ENCODE measurements at places on chromosomes 5 and 9. TPM values are rescaled to one million over a fixed set of nuclear protein-coding genes. Genes with fewer than 3 reads are reported as not detected.

The CERCAM gene
- 1.7 TPM for total RNA-seq

The PCDHB14 gene
- total RNA-seq = 0.11 TPM

The HEXB gene
- total RNA-seq = 34.5 TPM

DNA sequence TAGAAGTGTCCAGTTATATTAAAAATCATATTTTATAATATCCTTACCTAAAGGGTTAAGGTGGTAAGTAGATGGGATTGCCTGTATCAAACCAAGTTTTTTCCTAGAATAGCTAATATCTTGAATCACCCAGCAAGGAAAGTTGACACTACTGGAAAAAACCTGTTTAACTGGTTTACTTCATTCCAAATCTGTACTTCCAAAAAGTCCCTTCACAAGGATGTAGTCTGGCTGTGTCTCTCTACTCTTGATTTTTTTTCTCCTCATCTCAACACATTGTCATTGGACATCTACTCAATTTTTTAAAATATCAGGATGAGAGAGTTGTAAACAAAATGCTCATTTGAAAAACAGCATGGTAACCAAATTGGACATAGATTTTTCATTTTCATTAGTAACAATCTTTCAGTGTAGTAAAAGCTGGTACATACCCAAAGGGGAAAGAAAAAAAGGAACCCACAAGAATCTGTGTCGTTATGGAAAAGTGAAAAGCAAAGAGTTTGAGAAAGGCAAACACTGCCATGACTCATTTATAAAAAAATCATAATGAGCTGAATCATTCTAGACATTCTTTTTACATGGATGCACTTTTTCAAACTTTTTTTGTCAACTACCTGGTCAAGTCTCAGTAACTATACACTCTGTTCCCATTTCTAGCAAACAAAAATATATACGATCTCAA lies 173.5 kb downstream of the GLIS3 start:
- no peak for DNase-seq

The ADAMTSL2 gene
- not detected for total RNA-seq

GRCh38 chr9:102985162-102985895 lies 9.8 kb upstream of the CYLC2 start:
- no peak for DNase-seq

The SOX30 gene
- total RNA-seq = 0.47 TPM

DNA sequence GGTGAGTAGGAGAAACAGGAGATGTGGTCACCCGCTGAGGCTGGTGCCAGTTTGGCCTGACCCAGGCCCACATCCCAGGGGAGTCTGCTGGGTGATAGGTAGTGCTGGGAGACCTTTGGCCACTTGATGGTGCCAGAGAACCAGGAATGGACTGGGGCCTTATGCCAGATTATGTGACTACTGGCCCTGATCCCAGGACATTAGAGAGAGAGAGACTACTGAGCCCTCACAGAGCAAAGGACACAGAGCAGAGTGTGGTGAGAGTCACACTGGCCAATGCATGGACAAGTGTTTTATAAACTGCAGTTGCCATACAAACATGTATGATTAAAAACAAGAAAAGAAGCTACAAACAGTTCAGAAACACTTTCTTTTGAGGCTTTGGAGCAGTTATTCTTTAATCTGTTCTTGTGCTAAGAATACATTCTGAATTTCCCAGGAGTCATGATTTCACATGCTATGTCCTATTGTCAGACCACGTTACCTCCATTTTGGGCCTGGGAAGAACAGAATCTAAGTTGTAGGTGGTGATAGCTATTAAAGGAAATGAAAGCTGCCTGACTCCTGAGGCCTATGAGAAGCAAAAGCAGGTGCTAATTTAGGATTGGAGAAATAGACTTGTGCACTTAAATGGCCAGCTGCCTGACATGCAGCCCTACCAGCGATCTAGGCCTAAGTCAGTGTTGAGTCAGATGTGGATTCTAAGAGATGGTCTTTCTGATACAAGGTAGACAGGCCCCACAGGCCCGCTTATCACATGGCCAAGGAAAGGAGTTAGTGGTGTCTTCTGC lies 32.6 kb upstream of the TMOD1 start:
- DNase-seq = no peak

GRCh38 chr5:39076757-39077728 lies 2.8 kb upstream of the RICTOR start:
- DNase-seq = no peak

- DNase-seq = no peak
Observed at GRCh38 chr9:90515510-90515909, 127.1 kb downstream of the DIRAS2 start.

DNA sequence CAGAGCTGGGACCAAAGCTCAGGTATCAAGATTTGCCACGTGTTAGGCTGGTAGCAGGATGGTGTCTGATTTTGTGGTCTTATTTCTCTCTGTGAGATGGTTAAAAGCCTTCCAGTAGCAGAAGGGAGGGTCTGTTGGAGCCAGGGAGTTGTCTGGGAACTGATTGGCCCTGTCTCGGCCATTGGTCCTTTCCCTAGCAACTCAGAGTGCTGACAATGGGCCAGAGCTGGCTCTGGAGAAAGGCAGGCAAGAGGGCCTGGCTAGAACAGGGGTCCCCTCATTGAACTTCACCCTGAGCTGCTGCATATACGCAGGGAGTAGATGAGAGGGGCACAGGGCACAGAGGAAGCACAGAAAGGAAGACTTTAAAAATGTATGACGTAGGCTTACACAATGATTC lies 92.8 kb downstream of the PSD2 start:
- DNase-seq = no peak

The FSTL4 gene
- 1.7 TPM for total RNA-seq

- no peak for DNase-seq
Observed at GRCh38 chr5:151742870-151743294, 15.5 kb downstream of the ATOX1 start.

DNA sequence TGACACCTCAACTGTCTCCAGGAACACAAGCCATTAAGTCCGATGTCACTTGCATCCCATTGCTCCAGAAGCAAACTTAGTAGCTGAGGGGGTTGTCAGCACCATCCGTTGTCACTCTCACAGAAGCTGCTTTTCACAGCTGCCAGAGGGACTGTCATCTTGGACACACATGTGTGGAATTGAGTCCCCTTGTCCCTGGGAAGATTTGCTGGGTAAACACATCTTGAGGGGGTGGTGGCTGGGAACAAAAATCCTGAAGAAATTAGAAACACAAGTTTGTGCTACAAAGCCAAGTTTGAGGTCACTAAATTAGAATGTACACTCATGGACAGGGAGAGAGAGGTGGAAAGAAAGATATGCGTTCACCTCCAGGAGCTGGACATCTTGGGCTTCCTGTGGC lies 55.2 kb upstream of the ADRA1B start:
- DNase-seq = no peak

GRCh38 chr5:34051374-34051980 lies 8.5 kb upstream of the C1QTNF3 start:
- DNase-seq = no peak

DNA sequence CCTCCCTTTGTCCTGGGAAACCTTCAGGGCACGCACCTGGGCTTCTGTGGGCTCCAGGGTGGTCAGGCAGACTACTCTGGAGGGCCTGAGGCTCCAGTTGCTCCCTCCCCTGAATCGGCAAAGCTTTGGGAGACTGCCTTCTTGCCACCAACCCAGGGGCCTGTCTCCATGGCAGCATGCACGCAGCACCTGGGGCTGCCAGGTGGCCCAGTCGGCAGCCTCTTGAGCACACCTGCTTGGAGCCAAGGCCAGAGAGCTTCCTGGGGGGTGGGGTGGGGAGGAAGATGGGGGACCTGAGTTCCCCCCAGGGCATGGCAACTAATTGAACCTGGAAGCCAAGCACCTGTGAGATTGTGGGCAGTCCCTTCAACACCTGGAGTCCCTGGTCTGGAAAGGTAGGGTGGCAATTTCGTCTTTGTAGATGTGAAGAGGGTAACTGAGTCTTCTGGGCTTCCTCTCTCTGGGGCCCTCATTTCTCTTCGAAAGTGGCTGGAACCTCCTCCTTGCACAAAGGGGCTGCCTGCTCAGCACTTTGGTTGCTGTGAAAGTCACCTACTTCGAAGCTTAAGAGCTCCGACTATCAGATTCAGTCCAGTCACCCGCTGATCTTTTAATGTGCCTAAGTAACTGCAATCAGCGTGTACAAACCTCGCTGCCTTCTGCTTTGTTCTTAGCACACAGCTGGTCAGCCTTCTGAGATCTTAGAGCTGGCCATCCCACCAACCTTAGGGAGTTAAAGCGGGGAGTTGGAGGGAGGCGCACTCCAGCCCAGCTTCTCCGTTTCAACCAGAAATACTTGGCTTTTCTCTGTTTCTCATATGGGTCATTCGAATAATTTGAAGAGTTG lies 4.0 kb downstream of the RNF183 start:
- no peak for DNase-seq

DNA sequence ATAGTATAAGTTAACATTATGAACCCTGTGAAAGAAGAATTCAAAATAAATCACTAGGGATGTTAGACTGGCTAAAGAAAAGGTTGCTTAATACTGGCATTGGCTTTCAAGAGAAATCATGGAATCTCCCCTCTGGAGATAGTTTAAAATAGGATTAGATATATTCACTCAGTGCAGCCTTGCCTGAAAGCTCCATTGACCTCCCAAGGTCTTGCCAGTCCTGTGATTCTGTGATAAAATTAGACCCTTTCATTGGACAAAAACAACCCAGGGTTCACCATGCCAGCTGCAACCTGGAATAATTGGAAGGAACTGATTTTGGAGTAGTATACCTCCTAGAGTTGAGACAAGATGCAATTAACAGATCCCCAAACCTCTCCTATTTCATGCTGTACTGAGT lies 588.1 kb upstream of the MEF2C start:
- DNase-seq = no peak

DNA sequence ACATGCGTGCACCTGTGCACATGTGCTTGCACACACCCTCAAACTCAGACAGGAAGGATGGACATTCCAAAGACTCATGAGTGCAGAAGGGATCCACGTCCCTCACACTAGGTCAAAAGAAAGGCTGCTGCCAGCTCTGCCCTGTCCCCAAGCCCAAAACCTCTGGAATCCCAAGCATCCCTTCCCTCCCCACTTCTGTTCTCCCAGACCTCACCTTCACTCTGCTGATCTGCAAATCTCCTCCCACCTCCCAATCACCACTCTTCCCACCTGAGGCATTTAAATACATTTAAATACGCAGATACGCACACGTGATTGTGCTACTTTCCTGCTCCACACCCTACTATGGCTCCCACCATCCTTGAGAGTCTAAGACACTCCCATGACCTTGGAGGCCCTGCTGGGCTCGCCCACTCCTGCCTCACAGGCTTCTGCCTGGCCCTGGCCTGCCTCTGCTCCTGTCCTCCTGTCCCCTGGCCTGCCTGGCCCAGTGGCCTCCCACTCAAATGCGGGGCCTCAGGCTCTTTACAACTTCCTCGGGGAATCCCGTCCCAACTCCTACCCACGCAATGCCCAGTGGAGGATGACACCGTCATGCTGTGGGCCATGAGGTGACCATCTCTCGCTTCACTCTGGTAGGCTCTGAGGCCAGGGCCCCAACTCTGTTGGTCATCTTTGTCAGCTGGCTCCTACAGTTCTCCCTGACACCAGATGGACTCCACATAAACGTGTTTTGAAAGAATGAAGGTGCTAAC lies 478.4 kb upstream of the DAP start:
- no peak for DNase-seq

The WDR55 gene
- total RNA-seq = 36.9 TPM

The PCDHGC5 gene
- total RNA-seq = 0.24 TPM

The IL33 gene
- not detected for total RNA-seq

All from activated B cell treated with CpG ODN at 0.5 μM for 24 hours (primary cell).